ENCODE measurements at places on chromosomes 3 and 15.

GRCh38 chr3:69294014-69294766 lies 91.7 kb downstream of the FRMD4B start:
- no peak for DNase-seq

- DNase-seq, result no peak
Measured at GRCh38 chr3:127706312-127706711, 33.6 kb downstream of the ABTB1 start.

DNA sequence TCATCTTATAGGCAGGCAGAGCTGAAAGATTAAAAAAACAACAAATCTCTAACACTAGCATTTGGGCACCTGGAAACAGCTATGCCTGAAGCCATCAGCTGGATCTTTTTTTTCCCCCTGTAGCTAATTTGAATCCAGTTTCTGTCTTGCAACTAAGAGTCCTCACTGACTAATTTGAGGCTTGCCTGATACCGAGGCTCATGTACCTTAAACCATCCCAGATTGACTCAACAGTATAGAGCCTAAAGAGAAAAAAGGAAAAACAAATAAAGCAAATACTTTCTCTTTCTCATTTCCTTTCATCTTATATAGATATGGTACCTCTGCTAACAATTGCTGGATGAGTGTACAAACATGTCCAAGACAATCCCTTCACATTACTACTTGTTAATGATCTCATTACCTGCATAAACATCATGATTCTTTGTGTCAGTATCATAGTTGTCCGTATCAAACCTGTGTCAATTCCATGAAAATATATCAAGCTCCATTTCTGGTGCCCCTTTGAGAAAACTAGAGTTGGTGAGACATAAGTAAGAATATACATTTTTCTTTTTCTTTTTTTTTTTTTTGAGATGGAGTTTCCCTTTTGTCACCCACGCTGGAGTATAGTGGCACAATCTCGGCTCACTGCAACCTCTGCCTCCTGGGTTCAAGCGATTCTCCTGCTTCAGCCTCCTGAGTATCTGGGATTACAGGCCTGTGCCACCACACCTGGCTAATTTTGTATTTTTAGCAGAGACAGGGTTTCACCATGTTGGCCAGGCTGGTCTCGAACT lies 43.1 kb downstream of the BHLHE40 start:
- DNase-seq, result no peak

DNA sequence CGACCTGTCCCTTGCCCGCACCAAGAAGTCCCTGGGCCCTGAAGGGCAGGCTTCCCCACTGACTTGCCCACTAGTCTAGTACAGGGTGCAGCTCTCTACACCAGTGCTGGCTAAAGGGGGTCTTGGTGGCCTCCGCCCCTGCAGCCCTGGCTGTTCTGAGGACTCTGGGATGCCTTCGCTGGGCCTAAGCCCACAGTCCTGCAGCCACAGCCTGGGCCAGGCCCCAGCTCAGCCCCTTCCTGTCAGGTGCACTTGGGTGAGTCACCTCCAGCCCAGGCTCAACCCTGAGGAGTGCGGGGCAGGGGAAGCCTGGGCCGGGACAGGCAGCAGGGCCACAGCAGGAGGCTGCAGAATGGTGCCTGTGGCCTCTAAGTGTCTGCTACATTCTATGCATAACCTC lies 971 bp downstream of the C3orf22 start:
- DNase-seq, result no peak

DNA sequence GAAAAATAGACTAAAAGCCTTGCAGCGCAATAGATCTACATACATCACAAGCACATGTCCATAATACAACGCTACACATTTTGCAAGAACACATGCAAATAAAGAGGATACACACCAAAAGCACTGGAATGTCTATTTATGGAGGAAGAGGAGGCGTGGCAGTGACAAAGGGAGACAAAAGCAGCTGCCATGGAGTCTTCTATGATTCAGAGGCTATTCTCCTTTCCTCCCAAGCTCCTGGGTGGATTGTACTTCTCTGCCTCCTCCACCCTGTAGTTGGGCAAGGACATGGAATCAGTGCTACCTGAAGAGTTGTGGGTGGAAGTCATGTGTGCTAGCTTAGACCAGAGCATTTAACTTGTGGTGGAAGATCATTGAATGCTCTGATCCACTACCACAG lies 57.9 kb upstream of the ABHD2 start:
- no peak for DNase-seq

DNA sequence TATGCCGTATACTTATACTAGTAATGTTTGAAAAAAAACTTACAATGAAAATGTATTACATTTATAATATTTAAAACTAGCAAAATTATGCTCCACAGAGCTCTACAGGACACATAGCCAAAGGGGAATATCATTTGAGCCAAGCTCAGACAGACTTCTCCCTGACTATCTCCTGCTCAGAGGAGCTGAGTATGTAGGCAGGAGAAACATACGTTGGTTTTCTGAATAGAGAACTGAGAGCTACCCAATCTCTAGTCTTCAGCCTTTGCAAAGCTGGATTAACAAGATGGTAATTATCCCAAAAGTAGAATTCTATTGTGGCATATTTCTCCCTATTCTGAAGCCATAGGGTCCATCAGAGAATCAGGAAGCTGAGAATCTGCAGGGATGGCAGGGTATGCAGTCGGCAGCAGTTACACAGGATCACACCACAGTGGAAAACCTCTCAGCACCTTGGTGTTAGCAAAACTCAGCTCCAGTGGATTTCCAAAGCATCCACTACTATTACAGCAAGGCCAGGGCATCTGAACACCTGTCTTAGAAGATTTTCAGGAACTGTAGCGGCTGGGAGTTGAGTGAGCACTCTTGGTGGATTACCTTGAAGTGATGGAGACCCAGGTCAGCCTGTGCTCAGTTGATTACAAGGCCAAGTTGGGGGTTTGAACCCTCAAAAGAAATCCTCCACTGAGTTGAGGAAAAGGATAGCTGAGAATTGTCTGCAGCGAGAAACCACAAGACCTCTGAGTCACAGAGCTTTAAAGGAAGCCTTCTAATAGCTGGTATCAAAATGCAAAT lies 30.1 kb downstream of the GPR15 start:
- no peak for DNase-seq

- DNase-seq, result peak; percentile 18
Measured at GRCh38 chr3:150535204-150535603, 11.1 kb downstream of the SERP1 start.

GRCh38 chr15:47887241-47887800 lies 170.0 kb downstream of the SEMA6D start:
- DNase-seq, result peak; percentile 77

GRCh38 chr3:140540262-140540661 lies 137.6 kb upstream of the TRIM42 start:
- no peak for DNase-seq

DNA sequence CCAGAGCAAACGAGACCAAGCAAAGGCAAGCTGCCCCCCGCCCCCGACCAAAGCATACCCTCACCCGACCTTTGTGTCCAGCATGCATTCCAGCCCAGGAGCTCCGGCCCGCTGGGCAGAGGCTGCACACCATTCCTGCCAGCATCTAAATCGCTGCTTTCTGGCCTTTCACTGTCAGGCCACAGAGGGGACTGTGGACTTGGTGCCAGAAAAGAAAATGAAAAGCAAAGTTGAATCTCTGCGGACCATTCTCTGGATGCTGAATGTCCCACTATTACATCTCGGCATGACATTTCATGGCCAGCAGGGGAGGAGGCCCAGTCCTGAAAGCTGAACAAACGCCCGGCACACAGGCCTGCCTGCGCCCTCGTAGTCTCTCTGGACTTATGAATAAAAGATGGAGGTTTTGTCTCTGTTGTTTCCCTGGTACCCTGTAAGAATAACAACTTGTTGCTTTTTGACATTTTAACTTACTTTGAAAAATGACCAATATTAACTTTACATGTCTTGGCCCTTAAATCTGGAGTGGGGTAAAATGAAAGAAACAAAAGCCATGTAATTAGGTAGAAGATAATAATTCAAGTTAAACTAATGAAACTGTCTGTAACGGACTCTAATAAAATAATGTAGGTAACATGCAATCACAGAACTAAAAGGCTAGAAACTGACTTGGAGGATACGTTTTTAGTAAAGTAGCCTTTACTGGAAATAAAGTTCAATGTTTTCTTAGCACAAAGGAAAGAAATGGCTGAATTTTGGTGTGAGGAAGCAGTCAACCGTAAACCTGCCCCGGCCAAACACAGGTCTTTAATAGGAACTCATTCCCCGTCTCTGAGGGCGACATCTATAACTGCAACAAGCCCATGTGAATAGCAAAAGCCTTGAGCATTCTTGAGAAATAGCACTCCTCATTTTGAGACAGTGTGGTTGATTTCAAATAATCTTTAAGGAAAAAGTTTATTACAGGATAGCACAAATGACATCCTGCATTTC lies 12.7 kb downstream of the IL17RD start:
- DNase-seq, result no peak

- DNase-seq, result no peak
Measured at GRCh38 chr15:88467935-88468528, 524 bp downstream of the MRPS11 start.

GRCh38 chr3:48493203-48493501 lies 10.8 kb downstream of the SHISA5 start:
- DNase-seq, result no peak

GRCh38 chr15:58552505-58553364 lies 120.9 kb downstream of the LIPC start:
- DNase-seq, result no peak

DNA sequence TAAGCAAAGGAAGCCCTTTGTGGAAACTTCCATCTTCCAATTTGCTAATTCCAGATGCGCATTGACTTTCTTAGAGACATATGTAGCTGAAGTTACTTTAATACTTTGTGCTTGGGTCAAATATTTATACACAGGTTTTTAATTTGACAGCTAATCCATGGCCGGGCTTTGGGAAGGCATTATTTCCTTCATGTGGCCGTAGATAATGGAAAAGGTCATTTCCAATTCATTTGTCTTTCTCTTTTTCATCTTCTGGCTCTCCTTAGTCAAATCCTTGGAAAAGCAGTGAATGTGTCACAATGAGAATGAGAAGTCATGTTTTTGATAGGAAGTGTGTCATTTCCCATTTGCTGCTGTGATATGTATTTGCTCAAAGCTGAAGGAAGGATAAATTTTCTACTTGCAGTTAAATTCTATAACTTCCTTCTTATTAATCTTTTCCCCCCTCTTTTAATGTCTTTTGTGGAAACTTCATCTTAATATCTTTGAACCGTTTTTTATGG lies 323.3 kb downstream of the CLSTN2 start:
- DNase-seq, result no peak

GRCh38 chr3:105365081-105365390 lies 1.7 kb upstream of the ALCAM start:
- DNase-seq, result no peak

- no peak for DNase-seq
Measured at GRCh38 chr3:70342149-70342548, 29.7 kb upstream of the MDFIC2 start.

GRCh38 chr3:5579946-5580345 lies 392.4 kb downstream of the EDEM1 start:
- no peak for DNase-seq

DNA sequence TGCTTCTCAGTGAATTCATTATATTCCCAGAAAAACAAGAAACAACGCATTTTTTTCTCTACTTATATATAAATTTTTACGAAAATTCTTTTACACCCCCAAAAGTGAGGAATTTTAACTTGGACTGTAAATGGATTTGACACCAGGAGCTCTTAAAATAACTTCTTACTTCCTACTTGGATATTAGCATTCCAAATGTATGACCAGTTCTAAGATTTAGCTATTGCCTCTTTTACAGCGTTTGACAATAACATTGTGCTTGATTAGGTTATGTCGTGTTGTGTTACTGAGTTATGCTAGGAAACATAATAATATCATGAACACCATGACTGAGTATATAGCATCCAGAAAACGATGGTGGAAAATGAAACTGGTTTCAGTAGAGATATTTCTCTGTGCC lies 177.0 kb downstream of the CNTN6 start:
- no peak for DNase-seq

DNA sequence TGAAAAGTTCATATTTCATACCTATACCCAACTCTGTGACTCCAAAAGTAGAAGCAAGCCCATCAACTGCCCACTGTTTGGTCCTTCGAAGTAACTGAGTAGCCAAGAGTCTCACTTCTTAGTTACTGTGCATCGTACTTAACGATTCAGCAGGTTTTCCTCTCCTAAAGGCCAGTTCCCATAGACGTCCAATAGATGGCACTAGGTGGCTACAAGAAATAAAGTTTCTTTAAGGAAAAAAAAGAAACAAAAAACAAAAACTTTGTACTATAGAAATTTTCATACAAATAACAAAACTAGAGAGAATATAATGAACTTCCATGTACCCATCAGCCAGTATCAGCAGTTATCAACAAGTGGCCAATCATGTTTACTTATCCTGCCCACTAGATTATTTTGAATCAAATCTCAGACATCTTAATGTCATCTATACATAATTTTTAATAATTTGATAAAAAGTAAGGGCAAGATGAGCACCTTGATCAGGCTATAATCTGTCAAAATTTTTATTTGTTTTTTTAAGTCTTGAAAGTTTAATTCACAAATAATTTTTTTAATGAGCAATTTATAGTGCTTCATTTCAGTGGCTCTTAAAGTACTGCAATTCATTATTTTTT lies 63.8 kb upstream of the ACP3 start:
- peak; percentile 36 for DNase-seq

- no peak for DNase-seq
Measured at GRCh38 chr15:100758555-100758954, 121.1 kb upstream of the ALDH1A3 start.

DNA sequence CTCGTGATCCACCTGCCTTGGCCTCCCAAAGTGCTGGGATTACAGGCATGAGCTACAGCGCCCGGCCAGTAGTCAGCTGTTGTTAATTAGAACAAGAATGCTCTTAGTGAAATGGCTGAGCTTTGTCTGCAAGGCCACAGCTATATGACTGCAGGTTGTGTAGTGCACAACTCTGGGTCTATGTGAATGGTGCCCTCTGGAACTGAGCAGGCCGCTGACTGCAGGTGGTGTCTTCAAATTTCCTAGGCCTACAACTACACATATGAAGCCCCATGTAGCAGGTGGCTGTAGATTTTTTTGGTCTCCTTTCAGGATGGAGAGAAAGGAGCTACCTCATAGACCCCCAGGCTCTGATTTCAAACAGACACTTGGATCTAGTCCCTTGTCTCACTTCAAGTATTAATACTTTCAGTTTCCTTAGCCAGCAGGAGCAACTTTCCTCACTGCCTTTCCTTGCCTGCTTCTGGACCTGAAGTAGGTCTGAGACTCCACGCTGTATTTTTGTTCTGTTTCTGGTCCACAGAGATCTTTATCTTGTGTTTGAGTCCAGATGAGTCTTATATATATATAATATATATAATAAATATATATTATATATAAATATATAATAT lies 86.9 kb downstream of the C3orf80 start:
- DNase-seq, result no peak

GRCh38 chr15:98905963-98906711 lies 101.5 kb downstream of the PGPEP1L start:
- DNase-seq, result no peak

DNA sequence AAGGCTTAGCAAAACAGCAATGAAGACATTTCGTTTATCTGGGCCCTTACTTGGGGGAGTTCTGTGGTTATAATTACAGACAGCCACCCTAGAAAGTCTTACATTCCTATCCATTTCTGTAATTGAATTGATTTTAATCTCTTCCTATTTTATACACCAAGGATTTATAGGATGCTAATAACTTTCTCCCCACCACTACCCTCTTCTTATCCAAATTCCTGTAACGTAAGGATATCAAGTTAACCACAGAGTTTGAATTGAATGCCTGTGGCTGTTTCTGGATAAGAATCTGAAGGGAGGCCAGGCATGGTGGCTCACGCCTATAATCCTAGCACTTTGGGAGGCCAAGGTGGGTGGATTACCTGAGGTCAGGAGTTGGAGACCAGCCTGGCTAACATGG lies 78.6 kb downstream of the MLH1 start:
- no peak for DNase-seq
